ENCODE measurements at places on chromosomes 3 and 15.
A peak's percentile ranks its signal among the peaks of the same experiment; 100 is the strongest.

DNA sequence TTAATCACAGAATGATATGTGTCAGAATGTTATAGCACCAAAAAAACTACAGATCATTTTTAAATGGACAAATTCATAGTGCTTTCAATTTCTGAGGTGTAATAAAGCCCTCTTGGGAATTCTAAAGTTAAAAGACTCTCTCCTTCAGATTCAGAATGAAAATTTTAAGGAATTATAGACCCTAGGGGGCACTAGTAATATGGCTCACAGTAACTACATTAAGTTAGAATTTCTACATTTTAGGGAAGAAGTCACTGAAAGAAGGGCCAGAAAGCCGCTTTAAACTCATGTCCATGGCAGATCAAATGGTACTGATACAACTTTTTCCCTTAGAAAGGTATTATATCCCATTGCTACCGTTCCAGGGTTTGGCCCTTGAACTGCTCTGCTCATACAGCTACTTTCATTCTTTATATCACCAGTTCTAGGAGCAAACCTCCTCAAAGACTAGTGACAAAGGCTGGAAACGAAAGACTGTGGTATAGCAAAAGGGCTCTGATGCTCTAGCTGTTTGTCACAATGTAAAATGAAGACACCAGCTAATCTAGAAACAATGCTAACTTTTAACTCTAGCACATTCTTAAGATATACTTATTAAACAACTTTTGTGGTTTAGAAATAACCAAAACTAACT lies 18.1 kb downstream of the DAZL start:
- DNase-seq = no peak

GRCh38 chr3:96059301-96059700 lies 755.1 kb upstream of the EPHA6 start:
- DNase-seq = no peak

GRCh38 chr3:105367406-105368213 lies 901 bp downstream of the ALCAM start:
- DNase-seq = no peak

- DNase-seq = no peak
Observed at GRCh38 chr3:14397531-14397930, 4.9 kb upstream of the SLC6A6 start.

DNA sequence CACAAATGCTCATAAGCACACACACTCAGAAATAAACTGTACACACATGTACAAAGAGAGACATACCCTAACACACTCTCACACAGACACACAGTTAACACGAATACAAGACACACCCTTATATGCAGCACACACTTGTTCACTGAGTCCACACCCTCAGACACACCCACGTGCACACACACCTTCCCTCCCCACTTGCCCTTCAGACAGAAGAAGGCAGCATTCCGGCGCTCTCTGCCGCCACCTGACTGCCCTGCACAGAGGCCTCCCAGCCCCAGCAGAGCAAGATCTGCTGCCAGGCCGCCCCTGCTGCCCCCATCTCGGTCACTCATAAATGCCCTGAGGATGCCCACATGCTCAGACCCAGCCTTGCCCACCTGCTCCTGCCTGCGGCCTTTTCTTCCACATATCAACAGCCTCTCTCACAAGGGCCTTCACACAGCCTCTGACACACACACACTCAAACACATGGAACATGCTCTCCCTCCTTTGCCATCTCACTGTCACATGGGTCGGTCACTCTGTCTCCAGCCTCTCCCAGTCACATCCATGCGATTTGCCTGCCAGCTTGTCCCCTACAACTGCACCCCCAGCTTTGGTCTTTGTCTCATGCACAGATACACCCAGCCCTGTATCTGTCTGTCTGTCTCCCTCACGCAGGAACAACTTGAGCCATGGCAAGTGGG lies 71.1 kb downstream of the EPHB3 start:
- no peak for DNase-seq

DNA sequence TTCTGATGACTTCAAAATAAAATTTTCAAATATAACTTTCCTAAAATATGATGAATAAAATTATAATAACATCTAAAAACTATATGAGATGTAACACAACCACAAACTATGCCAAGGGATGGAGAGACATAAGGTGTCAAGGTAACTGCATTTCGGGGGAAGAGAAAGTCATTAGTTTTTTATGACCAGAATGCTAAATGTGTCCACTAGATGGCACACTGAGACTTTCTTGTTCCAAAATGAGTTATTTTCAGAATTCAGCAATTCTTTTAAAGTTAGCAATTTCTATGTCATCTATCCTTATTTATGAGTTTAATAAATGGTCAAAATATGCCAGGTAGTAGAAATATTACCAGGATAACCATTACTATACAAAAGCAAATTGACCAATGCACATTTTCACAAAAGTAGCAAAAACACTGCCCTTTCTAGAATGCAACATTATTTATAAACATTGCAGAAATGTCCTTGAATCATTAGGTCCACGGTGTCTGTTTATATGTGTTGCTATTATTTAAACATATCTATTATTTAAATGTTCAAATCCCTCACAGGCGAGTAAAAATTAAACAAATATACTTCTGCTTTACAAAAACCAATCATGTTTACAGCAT lies 374.2 kb downstream of the PLCL2 start:
- DNase-seq = no peak

DNA sequence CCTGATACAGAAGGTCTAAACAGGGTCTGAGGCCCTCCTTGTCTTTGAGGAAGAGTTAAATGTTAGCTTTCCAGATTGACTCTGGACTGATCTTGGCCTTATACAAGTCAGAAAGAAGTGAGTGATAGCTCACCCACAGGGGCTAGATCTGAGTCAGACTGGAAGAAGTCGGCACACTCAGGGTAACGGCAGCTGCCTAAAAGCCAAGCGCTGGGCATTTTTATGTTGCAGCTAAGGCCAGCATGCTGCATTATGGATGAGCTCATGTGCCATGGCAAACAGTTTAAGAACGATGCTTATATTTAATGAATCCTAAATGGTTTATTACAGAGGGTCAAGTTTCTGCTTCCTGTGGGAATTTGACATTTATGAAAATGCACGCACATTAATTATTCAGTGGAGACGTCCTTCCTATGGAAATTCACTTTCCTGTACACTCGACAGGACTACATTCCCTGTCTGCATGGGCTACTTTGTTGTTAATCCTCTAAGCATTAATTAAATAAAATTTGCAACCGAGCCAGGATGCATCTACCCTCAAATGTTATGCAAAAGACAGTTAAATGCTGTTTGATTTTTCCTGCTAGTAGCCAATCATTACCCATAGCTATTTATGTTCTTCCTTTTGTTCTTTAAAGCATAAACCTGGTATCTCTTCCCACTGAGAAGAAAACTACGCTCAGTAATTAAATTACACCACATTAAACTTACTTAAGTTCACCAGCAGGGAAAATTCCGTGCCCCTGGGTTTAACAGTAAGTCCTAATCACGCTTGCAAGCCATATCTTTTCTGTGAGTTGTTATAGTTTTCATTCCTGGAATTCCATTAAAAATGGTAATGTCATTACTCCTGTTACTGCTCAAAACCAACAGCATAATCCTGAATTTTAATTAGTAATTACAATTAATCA lies 762.7 kb upstream of the CFAP20DC start:
- no peak for DNase-seq

- DNase-seq = no peak
Observed at GRCh38 chr15:84788500-84788899, 28.7 kb upstream of the ALPK3 start.

DNA sequence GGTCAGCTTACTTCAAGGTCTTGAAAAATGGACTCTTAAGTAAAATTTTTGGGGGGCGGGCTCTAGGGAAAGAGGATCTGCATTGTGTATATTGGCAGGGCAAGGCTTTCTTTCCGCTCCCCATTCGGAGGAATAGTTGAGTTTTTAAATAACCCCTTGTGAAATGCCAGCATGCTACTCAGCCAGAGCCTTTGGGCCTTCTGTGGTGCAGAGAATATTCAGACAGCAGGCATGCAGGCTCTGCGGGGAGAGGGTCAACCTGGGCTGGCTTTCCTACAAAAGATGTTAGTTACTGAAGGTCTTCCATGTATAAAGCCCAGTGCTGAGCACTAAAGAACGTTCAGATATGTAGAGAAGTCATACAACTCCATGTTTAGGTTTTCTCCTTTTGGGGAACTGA lies 40.6 kb downstream of the ADAMTSL3 start:
- DNase-seq = no peak

- DNase-seq = no peak
Observed at GRCh38 chr3:138942271-138942670, 4.7 kb downstream of the FOXL2 start.

- no peak for DNase-seq
Observed at GRCh38 chr3:9021271-9022009, 58.2 kb upstream of the RAD18 start.

GRCh38 chr3:13767896-13768295 lies 112.0 kb downstream of the WNT7A start:
- DNase-seq = no peak

- no peak for DNase-seq
Observed at GRCh38 chr3:170440344-170440743, 21.7 kb downstream of the CLDN11 start.

GRCh38 chr3:21777821-21778220 lies 26.8 kb upstream of the ZNF385D start:
- DNase-seq = no peak

- no peak for DNase-seq
Observed at GRCh38 chr3:48980295-48980694, 9.7 kb upstream of the P4HTM start.

- DNase-seq = peak; percentile 60
Observed at GRCh38 chr3:173553635-173554280, 156.2 kb downstream of the NLGN1 start.

DNA sequence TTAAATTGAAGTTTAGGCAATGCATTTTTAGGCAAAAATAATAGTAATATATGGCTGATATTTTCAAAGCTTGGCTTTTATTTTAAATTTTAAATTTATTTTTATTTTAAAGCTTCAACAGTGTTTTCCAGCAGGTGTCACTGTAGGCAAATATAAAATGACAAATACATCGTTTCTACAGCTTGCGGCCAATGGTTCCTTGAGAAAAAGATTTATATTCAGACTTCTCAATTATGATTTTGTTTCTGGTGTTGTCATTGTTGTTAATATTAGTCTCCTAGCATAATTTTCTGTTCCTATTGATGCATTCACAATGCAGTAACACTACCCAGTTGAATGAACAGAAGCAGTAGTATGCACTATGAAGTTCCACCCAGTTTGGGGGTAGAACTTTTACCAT lies 220.7 kb upstream of the DNAJC19 start:
- DNase-seq = peak; percentile 33
